Esophagus squamous epithelium (tissue), 5 donors: ENCODE measurements at places on chromosomes 3 and 15.

DNA sequence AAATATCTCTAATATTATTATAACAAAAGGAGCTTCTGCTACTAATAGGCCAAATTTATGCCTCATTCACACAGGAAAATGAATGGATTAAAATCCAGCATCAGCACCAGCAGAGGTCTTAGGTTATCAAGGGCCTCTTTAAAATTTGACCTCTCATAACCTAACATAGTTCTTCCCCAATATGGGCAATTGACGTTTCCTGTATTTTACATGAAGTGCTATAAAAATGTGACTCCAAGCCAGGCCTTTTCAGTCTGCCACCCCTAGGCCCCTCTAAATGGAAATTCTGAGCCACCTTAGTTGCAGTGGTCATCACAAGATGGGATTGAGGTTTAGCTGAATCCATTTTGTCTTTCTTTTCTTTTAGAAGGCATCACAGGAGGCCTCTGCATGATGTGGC is 70.1 kb downstream of the CASR start:
- DNase-seq = no peak

- no peak for DNase-seq
These were observed 380.9 kb upstream of the RARB start for GRCh38 chr3:25046911-25047771.

DNA sequence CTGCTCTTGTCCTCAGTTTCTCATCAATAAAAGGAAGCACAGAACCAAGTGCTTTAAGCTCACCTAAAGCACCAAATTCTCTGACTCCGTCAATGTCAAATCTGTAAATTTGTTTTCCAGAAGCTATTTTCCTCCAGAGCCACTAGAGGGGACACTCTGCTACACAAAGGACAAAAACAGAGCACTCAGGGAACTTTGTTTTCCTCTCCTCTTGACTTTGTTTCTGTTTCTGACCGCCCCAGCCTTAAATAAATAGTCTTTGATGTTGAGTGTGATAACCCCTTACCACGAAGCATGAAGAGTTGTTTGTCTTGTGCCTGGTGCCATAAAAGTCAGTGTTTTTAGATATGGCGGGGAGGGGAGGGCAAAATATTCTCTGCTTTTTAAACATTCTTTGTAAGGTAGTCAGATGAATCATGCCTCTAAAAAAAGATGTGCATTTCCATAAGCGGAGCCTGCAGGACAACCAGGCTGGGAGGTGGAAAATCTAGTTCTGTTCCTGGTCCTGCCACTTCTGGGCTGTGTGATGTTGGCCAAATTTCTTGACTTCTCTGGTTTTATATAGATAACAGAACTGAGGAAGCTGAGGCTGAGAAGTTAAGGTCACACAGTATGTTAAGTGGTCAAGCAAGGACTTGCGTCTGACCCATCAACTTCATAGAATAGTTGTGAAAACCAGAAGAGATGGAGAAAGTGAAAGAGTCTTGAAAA is 7.3 kb upstream of the ZBTB38 start:
- DNase-seq = no peak

DNA sequence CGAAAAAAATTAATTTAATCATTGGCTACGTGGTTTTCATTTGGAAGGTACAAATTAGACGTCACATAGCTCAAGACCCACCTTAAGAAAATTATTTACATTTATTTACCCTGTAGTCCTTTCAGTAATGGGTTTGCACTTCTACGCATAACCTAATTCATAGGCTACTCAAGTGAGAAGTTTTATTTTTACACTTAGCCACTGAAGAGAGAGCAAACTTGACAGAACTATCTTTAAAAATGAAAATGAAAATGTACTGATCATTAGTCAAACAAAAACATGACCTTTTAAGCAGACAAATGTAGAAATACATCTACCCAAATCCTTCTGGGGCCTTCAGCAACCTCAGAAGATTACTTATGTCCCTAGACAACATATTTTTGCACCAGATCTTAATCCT is 269.4 kb upstream of the TTC14 start:
- no peak for DNase-seq

GRCh38 chr3:193922034-193922774 is 213.7 kb upstream of the HES1 start:
- no peak for DNase-seq

- no peak for DNase-seq
These were observed 2.7 kb upstream of the AMOTL2 start for GRCh38 chr3:134376786-134377426.

DNA sequence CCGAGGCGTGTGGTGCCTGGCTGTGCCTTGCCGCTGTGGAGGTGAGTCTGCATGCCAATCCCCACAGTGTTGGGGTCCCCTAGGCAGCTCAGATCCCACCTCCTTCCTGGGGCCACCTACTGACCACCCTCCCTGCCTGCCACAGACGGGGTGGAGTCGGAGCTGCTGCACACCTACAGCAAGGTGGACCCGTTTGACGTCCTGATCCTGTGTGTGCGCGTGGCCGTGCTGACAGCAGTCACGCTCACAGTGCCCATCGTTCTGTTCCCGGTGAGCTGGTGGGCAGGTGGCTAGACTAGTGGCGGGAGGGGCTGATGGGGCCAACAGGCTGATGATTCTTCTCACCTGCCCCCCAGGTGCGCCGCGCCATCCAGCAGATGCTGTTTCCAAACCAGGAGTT is 13.4 kb downstream of the SLC38A3 start:
- DNase-seq = no peak

DNA sequence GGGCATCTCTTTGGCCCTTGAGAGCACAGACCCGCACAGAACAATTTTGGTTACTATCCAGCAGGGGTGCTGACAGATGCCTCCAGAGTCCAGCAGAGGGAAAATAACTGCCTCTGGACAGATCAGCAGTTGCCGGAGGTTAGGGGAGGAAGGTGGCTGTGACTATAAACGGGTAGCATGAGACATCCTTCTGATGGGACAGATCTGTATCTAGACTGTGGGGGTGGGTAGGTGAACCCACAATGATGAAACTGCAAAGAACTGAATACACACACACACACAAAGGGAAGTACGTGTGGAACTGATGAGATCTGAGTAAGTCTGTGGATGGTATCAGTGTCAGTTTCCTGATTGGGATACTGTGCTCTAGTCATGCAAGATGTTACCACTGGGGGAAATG is 21.2 kb downstream of the ADAMTS7 start:
- no peak for DNase-seq

DNA sequence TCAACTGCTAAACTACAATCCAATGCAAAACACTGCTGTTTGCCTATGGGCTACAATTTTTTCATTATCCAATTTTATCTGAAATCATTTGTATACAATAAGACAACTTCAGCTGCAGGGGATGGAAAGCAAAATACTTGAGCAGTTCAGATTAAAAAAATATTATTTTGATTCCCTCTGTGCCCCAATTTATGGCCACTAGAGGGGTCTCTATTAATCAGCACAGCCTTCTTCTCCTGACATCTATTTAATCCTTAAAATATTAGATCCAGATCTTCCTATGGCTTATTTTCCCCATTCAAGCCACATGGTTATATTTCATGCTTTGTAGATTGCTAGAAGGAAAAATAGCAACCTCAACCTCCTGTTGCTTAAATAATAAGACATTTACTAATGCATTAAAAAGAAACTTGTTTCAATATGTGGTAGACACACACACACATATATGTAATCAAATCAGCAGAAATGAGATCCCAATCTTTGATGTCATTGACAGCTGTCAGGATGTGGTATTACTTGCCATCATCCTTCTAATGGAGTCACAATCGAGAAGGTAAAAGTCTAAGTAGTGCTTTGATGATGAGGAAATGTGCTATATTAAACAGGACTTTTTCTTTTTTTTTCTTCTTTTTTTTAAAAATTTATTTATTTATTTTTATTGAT is 104.2 kb downstream of the P2RY1 start:
- no peak for DNase-seq

DNA sequence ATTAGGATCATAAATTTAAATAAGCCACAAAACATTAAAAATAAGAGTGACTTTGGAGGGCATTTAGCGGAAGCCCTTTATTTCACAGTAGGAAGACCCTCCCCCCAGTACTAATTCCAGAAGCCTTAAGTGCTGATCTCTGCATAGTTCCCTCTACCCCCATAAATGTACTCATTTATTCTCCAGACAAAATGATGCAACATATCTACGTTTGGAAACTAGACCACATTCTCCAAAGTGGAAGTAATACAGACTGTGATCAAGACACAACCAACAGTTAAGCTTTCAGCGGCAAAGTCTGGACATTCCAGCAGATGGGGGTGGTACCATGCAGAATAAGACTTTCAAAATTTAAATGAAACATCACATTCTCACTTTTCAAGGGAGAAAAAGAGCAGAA is 44.8 kb upstream of the RPS17 start:
- no peak for DNase-seq

DNA sequence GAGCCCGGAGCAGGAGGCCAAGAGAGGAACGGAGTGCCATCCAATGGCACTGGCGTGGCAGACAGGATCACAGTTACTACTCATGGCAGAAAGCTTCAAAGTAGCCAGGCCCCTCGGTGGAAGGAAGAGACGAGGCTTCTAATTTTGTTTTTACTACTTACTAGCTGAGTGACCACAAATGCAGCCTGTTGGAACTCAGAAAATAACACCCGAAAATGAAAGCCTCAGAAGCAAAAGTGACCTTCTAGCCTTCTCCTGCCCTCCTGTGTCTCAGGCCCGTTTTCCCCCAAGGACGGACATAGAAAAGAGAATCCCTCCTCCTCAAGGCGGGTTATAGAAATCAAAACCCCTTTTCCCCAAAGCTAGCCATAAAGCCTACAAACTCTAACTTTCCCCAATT is 9.9 kb upstream of the STRA6 start:
- DNase-seq = no peak

DNA sequence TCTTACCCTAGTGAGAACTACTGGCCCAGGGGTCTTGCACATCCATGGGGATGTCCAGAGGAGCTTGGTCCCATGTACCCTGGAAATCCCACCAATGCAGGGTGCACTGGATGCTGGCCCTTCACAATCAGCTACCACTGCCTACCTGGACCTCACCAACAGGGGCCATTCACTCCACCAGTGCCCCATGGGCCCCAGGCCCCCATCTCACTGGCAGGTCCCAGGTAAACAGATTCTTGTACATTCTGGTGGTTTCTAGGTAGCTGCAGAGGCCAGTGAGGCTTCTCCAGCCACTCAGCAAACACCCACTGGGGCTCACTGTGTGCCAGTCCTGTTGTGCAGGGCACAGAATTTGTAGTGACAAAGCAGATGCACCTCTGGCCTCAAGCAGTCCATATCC is 24.9 kb downstream of the RAB6B start:
- no peak for DNase-seq

GRCh38 chr15:32991619-32992111 is 202.8 kb downstream of the FMN1 start:
- DNase-seq = no peak

- DNase-seq = no peak
These were observed 275.6 kb upstream of the PROK2 start for GRCh38 chr3:72060447-72061034.

- DNase-seq = no peak
These were observed 1.6 kb upstream of the MEIS2 start for GRCh38 chr15:37101980-37102304.

GRCh38 chr15:48940508-48940907 is 23.2 kb downstream of the SHC4 start:
- DNase-seq = no peak

DNA sequence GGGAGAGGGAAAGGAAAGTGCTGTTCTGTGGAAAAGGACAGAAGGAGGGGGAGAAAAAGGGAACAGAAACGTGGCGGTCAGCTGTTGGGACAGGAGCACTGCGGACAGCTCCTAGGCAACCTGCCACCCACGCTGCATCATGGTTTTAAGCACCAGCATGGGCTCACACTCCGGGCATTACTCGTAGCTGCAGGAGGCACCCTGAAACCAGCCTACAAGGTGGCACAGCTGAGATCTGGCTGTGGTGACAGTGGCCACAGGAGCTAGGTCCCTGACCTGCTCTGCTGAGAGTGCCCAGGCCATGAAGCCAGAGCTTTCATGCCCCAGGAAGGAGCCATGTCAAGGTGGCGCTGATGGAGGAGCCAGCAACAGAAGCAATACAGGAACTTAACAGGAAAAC is 161.4 kb upstream of the ST8SIA2 start:
- no peak for DNase-seq

- DNase-seq = no peak
These were observed 241.8 kb upstream of the LRTM1 start for GRCh38 chr3:55169608-55170072.

GRCh38 chr15:91706322-91707032 is 147.0 kb upstream of the SLCO3A1 start:
- DNase-seq = no peak

DNA sequence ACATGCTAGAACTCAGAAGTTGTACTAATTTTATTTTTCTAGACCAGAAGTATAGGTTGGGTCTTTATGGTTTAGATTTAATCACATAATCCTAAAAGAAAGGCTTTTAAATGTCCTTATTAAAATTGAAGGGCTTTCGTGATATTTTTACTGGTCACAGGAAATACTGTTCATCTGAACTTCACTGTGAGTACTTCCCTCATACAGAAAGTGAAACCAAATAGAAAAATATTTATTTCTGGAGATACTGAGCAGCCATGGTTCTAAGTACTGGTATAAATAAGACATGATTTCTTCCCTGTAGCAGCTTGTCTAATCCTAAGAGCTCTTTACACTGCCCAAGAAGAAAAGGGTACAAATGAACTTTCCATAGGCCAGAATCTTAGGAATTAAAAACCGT is 2.0 kb downstream of the SNRK start:
- no peak for DNase-seq

DNA sequence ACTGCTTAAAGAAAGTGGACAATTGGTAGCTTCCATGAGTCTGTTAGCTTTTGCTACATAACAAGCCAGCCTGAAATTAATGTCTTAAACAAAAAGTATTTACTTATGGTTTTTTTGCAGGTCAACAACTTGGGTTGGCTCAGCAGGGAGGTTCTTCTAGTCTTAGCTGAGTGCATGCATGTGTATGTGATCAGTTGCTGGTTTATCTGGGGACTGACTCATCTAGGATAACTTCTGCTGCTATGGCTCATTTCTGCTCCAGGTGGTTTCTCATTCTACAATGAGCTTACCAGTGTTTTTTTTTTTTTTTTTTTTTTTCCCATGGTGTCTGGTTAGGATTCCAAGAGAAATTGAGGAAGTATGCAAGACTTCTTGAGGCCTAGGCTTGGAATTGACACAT is 244.7 kb downstream of the NSUN3 start:
- DNase-seq = no peak

DNA sequence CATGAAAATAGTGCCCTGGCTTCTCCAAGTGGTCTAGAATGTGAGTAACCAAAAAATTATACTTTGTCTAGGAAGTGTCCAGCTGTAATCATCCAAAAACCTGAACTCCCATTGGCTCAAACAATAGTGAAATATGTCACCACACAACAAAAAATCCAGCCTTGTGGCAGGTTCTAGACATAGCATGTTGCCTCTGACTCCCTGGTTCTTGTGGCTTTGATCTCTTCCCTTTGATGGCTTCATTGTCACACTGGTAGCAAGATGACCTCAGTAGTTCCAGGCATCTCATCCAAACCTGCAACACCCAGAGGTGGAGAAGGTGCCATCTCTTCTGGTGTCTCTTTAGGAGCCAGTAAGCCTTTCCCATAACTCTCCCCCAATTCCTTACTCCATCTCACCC is 74.7 kb downstream of the CMSS1 start:
- no peak for DNase-seq

GRCh38 chr3:46898321-46899150 is 21.0 kb downstream of the PTH1R start:
- no peak for DNase-seq

GRCh38 chr3:117912352-117912751 is 1122.3 kb downstream of the IGSF11 start:
- DNase-seq = no peak
